ENCODE measurements at places on chromosomes 4 and X.

DNA sequence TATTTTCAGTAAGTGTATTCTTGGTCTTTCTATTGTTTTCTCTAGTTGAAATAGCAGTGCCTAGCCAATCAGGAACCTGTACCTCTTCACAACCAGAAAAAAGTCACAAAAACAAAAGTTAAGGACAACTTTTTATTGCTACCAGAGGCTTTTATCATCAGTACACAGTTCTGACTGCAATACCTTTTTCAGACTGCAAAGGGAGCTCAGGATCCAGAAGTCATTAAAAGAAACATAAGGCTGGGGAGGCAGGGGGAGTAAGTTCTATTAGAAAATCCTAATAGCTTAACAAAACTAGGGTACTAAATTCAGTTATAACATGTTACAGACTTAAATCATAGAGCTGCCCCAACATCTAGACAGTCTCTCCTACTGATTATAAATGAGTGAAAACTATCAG, 28.8 kb downstream of the CCNI start:
- no peak for DNase-seq

GRCh38 chr4:68361146-68361589, 11.3 kb upstream of the YTHDC1 start:
- DNase-seq: peak; percentile 68

DNA sequence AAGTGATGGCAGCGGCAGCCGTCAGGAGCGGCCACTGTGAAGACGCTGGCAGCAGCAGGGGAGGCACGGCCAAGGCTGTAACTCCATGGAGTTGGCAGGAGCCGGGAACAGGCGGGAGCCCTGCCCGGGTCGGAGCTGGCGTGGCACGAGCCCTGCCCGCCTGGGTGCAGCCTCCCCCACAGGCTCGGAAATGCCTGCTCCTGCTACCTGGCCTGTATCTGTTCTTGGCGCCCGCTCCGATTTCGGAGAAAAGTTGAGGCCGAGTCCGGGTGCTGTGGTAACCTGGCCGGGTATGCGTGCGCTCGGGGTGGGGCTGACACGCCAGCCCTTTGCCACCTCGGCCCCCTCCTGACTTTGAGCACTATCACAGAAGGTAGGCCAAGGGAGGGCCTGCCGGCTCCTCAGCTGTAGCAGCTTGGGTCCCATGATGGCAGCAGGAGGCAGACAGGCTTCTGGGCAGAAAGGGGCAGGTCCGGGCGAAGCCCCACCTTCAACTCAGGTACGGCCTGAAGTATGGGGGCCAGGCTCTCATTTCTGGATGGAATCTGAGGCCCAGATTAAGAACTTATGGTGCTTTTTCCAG, 51.2 kb upstream of the SHISA3 start:
- no peak for DNase-seq

- no peak for DNase-seq
Observed at GRCh38 chr4:89285745-89286144, 21.9 kb downstream of the GPRIN3 start.

DNA sequence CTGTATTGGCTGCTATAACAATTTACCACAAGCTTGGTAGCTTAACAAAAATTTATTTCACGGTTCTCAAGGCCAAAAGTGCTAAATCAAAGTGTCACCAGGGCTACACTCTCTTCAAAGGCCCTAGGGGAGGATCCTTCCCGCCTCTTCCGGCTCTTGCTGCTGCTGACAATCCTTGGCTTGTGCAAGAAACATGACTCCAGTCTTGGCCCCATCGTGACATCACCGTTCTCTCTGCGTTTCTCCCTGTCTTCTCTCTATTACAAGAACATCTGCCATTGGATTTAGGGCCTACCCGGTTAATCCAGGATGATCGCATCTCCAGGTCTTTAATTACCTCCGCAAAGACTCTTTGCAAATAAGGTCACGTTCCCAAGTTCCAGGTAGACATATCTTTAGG, 10.4 kb upstream of the CLCN4 start:
- no peak for DNase-seq

GRCh38 chrX:47960406-47960805, 43.4 kb downstream of the ZNF182 start:
- no peak for DNase-seq

DNA sequence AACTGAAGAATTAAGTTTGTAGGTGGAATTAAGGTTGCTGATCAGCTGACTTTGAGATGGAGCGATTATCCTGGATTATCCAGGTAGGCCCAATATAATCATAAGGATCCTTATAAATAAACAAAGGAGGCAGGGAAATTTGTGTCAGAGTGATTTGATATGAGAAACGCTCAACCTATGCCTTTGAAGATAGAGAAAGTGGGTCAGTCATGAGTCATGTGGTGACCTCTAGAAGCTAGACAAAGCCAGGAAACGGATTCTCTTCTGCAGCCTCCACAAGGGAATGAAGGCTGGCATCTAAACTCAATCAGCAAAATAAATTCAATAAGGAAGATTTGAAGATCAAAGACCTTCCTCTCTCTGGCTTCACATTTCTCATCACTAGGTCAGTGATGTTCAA, 41.5 kb upstream of the SMIM10 start:
- DNase-seq: peak; percentile 42

- no peak for DNase-seq
Observed at GRCh38 chrX:31228909-31229308, 157.1 kb upstream of the FTHL17 start.

- no peak for DNase-seq
Observed at GRCh38 chr4:151169223-151169622, 69.8 kb downstream of the RPS3A start.

- peak; percentile 19 for DNase-seq
Observed at GRCh38 chr4:91325495-91325894, 978.3 kb upstream of the GRID2 start.

- DNase-seq: no peak
Observed at GRCh38 chrX:150018931-150019361, 80.7 kb upstream of the EOLA2 start.

DNA sequence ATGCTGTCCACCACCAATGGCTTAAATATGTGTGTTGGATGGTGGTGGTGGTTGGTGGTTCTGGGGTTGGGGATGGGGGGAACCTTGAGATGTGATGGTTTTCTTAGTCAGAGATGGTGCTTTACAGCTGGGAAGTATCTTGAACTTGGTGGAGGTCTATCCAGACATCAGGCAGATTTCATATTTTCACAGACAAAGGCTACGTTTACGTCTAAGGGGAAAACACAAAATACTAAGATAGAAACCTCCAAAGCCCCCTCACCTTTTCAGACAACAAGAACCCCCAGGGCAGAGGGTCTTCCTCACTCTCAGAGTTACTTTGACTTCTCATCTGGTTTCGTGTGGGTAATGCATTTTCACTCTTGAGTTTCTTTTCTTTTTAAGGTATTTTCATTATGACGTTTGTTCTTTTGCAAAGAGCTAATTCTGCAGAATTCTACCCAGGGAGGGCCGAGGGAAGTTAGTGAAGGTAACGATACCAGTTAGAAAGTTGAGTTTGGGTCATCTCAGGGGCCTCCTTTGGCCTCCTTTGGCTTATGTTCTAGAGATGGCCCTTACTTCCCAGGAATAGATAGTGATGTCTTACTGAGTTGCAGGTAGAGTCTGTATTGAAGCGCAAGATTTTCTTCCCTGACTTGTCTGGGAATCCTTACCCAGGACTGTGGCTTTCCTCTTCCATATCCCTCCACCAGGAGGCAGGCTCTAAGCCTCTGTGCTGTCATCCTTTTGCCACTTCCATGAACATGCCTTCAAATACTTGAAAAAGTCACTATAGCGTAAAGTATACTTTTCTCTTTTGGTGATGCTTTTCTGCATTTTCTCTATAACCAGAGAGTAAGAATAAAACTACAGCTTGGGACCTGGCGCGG, 31.9 kb downstream of the RHOH start:
- DNase-seq: no peak

GRCh38 chrX:154799556-154800348, 5.5 kb downstream of the MPP1 start:
- DNase-seq: no peak

GRCh38 chr4:140150886-140151698, 2.9 kb downstream of the MAML3 start:
- DNase-seq: peak; percentile 51

DNA sequence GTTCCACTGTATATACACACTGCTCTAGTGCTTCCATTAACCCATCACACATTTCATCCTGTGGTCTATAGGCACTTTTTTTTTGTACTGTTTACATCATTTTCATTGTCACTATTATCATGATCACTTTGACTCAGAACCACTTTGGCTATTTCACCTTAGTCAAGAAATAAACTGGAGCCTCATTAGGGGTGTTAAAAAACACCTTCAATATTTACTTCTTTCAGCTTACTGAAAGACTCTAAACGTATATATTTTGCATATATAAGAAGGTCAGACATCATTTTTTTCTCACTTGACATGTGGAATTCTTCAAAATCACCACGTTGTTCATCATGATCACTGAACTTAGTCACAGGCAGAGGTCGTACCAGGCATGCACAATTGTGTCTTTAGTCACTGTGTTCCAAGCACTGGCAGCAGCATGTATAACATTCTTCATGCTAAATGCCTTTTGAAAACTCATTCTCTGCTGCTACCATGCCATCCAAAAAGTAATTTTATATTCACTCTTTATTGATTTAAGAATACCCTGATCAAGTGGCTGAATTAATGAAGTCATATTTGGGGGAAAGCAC, 229.2 kb upstream of the ARSJ start:
- no peak for DNase-seq

DNA sequence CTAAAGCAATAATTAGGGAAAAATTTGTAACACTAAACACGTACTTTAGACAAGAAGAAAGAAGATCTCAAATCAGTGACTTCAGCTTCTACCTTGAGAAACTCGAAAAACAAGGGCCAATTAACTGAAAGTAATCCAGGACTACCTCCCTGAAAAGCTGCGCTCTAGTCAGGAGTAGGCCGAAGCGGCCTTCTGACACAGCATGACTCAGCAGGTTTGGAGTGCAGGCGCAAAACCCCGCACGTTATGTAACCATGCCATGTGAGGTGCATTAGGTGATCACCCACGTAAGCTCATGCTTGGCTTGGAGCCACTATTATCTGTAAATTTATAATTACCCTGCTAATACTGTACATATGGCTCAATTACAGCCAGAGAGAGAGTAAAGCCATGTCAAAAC, 52.8 kb upstream of the CCDC149 start:
- no peak for DNase-seq

DNA sequence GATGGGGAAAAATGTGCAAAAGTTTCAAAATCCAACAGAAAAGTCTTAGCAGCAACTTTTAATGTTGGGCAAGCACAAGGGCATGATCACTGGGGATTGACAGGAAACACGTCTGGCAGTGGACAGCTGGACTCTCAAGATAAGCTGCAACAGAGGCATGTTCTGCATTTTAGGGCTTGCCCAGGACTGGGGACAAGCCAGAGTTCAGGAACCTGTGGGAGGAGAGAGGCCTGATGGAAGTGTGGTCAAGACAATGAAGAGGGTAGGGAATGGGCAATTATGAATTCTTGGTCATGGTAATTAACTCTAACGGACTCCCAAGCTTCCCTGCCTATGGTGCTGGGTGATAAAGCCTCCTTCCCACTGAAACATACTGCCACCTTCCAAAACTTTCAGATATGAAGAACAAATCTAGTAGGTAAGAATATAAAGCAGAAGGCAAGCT, 48.4 kb downstream of the ANXA3 start:
- no peak for DNase-seq

GRCh38 chr4:11931266-11931820, 502.6 kb upstream of the HS3ST1 start:
- DNase-seq: no peak

- DNase-seq: no peak
Observed at GRCh38 chr4:129246145-129246544, 150.2 kb downstream of the C4orf33 start.

GRCh38 chr4:152635851-152636250, 43.9 kb downstream of the TMEM154 start:
- DNase-seq: no peak

DNA sequence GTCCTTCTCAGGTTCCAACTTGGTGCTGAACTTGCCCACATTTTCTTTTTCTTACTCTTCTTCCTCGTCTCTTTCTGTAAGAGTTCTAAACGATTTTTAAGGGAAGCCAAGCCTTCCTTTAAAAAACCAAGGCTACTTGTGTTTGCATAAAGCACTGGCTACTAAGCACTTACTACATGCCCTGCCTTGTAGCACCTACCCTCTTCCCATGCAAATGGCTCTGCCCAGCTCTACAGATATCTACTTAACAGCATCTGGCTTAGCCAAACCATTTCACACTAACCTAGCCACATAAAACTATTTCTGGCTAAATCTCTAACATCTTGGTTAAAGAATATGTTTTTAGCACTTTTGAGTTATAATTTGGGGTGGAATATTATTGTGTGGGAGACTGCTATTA, 26.9 kb upstream of the ARMCX2 start:
- DNase-seq: no peak

GRCh38 chr4:38939165-38939564, 71.6 kb downstream of the FAM114A1 start:
- DNase-seq: no peak

GRCh38 chrX:31093639-31093975, 21.8 kb upstream of the FTHL17 start:
- DNase-seq: no peak

DNA sequence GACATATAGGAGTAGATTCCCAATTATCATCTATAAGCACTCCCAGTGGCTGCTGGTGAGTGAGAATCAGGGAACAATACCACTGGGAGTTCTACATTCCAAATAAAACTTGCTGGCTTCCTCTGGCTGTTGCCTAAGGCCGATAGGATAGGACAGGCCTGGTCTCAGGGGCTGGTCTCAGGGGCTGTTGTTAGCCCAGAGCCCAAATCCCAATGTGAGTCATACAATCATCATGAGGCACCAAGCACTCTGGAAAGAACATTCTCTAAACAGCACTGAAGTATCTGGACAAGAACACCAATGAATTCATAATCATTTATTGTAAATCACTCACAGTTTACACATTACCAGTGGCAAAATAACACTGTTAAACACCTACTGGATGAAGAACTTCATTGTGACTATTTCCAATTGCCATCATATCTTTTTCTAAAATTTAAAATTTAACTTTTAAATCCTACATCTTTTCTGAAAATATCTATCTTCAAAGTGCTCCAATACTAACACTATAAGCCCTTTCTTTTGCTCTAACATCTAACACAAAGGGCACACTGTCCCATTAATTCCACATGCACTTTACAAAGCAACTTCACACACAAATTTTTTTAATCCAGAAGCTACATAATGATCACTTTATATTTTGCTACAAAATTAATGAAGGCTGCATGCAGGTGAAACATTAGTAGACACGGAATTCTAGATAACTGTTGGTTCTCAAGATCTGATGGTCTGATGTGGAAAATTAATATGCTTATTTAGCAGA, 67.6 kb upstream of the TMEM150C start:
- no peak for DNase-seq

DNA sequence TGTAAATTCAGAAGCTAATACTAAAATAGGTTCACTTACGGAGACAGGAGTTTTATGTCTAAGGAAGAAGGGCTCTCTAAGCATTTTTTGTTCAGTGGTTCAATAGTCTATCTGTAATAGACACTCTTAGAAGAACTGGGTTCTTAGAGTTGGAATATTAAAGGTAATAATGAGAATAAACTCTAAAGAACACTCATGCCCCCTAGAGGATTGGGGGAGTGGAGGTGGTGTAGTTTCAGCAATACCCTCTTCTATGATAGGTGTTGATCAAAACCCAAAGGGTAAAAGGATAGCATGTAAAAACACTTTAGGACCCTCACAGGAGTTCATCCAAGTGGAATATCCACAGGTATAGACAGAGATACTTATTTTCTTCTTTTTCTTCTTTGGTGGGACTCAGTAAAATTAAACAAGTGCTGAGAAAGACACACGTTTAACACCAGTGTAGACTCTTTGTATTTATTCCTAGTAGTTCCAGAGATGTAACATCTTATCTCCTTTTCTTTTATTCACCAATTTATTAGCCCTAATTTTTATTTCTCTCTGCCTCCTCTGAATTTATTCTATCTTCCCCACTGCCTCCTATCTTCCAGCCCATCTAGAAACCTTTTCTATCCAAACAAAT, 25.7 kb upstream of the MND1 start:
- DNase-seq: no peak
